Stimulated activated CD4-positive, alpha-beta T cell treated with anti-CD3 and anti-CD28 coated beads, Interleukin-15, amount 100 ng/mL, for 1 hour (primary cell): ENCODE measurements at places on chromosomes 13 and 19.
A peak's percentile ranks its signal among the peaks of the same experiment; 100 is the strongest.

DNA sequence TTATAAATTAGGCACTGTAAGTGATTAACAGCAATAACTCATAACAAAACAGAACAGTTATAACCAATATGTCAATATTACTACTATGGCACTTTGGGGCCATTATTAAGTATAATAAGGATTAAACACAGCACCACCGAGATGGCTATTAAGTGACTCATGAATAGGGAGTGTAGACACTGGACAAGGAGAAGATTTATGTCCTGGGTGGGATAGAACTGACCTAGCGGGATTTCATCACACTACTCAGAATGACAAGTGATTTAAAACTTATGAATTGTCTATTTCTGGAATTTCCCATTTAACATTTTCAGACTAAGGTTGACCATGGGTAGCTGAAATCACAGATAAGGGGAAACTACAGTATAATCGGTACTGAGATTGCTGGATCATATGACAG lies 79.0 kb upstream of the SLC7A1 start:
- no peak for DNase-seq

GRCh38 chr19:7516333-7516732 lies 430 bp downstream of the ZNF358 start:
- DNase-seq, result no peak

DNA sequence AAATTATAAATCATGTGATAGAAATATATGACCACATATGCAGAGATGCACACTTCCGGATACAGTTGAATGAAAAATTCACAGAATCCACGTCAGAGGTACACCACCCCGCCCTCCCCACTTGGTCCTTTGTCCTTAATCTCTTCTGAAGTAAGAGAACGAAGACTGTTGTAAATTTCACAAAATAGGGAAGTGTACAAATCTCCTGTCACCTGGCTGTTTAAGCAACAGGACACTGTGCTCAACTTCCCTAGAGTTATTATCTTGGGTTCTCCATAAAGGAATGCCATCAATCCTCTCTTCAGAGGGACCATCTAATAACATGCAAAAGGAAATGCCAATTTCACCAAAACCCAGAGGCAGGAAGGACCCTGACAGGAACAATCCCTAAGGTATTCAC lies 10.5 kb upstream of the CEACAM6 start:
- no peak for DNase-seq

DNA sequence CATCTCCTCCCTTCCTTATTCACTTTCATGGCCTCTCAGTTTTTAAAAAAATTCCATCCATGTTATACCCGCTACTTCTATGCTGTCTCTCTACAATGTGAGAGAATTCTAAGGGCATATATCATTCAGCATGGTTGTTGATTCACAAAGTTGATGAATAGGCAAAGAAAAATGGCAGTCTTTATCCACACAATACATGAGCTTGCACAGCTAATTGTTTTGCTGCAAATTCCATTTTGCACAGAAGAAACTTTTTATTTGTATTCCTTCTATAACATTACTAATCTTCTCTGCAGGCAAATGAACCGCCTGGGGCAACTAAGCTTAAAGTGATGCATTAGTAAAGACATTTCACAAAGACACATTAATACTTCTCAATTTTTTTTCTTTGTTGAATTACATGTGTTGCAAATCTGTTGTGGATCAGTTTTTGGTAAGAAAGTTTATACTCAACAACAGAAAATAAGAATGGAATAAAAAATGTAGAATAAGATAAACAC lies 196.9 kb downstream of the LIG4 start:
- no peak for DNase-seq

DNA sequence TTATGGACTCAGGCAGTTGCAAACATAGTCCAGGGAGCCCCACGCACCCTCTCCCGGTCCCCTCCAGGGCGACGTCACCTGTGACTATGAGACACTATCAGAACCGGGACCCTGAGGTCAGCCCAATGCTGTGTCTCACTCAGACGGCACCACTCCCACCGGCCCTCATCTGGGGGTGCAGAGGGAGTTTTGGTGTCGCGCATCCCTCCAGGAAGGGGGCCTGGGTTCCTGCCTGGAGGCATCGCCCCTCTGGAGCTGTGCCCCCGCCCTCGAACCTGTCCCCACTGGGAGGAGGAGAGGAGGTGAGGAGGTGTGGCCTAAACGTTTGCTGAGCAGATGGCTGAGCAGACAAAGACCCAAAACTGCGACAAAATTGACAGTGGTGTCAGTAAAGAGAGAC lies 51.2 kb downstream of the GADD45B start:
- no peak for DNase-seq

DNA sequence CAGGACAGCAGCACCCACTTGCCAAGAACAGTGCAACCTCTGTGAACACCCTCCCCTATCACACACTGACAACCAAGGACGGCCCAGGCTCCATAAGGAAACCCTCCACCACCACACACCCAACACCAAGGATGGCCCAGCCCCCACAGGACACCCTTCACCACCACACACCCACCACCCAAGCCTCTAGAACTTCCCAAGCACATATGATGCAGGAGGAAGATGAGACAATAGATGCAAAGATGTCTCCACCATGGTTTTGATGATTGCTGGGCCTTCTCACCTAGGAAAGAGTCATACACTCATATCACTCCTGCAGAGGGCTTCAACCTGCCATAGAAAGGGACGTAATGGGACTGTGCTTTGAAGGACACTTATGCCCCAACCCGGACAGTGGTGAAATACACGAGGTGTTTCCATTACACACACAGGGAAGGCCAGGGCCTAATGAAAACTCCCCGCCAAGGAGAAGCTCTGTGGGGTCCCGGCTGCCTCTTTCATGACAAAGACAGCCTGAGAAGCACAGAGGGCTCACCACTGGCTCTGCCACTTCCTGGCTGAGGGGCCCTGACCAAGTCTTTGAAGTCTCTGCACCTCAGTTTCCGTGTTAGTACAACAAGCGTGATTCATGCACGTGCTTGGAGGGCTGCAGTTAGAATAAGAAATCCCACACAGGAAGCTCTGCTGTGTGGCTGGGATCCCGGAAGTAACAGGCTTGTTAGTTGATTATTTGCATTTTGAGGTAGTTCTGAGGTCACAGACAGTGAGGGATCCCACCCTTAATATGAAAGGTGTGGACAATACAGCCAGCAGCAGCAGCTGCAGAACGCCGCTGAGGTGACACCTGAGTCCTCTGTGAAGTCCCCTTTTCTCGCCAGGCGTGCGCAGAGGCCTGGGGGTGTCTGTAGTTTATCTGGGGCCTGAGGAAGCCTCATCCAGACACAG lies 61.9 kb upstream of the ATP12A start:
- peak; percentile 8 for DNase-seq

- DNase-seq, result no peak
Measured at GRCh38 chr13:97067017-97067895, 73.0 kb upstream of the OXGR1 start.

DNA sequence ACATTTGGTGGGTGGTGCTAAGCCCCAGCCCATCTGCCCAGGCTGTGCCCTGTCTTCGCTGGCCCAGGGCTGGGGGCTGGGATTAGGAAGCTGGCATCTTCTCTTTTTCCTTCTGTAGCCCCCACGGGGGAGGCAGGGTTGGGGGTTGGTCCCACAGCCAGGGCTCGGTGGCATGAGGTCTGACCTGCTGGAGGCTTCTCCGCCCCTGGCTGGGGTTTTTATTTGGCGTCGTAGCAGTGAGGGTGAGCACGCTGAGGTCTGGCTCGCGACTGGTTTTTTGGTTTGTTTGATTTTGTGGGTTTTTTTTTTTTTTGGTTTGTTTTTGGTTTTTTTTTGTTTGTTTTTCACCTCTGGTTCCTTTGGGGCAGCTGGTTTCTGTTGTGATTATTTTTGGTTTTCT lies 14.7 kb downstream of the ZNF574 start:
- DNase-seq, result no peak

GRCh38 chr19:991174-991931 lies 7.2 kb downstream of the WDR18 start:
- peak; percentile 48 for DNase-seq

GRCh38 chr13:66558506-66558905 lies 671.6 kb downstream of the PCDH9 start:
- no peak for DNase-seq
